ENCODE measurements at places on chromosomes 5 and 9. TPM values are rescaled to one million over a fixed set of nuclear protein-coding genes. Genes with fewer than 3 reads are reported as not detected.

DNA sequence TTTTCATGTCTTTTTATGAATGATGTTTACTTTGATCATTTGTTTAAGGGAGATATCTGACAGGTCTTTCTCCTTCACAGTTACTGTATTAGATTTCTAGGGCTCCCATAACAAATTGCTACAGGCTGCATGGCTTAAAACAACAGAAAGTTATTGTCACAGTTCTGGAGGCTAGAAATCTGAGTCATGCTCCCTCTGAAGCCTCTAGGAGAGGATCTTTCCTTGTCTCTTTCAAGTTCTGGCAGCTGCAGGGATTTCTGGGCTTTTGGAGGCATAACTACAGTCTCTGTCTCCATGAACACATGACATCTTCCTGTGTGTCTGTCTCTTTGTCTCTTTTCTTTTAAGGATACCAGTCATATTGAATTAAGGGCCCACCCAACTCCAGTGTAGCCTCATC, 557.3 kb upstream of the SEMA6A start:
- H3K27me3 ChIP-seq = no peaks in the 10 kb centered on the region
- DNase-seq = no peak
- no peak overlapping the region for H3K27ac ChIP-seq
- no peak overlapping the region for H3K4me3 ChIP-seq
- H3K36me3 ChIP-seq = no peaks in the 10 kb centered on the region

DNA sequence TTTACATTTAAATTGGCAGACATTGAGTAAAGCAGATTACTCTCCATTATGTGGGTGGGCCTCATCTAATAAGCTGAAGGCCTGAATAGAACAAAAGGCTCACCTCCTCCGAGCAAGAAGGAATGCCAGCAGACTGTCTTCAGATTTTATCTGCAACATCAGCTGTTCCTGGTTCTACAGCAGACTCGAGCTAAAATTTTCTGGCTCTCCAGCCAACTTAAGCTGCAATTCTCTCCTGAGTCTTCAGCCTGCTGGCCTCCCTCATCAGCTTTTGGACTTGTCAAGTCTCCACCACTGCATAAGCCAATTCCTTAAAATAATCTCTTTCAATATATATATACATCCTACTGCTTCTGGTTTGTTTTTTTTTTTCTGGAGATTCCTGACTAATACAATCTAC, 12.5 kb downstream of the TRPM3 start:
- H3K27ac ChIP-seq = no peak overlapping the region
- H3K36me3 ChIP-seq = no peaks in the 10 kb centered on the region
- DNase-seq = no peak
- H3K4me3 ChIP-seq = no peak overlapping the region
- H3K27me3 ChIP-seq = no peaks in the 10 kb centered on the region

DNA sequence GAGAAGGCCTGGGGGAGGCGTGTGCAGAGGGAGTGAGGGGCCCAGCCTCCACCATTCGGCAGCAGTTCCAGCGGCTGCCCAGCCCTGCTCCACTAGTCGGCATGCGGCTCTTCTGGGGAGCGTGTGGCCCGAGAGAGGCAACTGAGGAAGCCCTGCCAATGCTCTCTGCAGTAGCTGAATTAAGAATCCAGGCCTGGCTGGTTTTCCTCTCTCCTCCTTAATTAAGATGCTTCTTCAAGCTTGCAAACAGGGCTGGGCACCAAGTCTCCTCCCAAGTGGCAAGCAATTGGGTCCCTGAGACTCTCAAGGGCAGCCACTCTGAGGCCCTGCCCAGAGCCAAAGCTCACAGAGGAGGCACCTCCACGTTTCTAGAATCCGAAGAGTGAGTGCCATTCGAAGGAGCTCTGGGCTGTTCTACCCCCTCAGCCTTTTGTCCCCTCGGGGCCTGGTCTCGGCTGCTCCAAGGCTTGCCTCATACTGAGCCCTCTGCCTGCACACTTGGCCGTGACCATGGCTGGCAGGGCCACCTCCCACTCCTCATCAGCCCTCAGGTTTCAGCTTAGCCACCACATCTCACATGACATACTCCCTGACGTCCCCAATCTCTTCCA, 75.4 kb upstream of the LRRTM2 start:
- no peaks in the 10 kb centered on the region for H3K27me3 ChIP-seq
- DNase-seq = no peak

GRCh38 chr9:81595887-81596543, 93.3 kb downstream of the TLE1 start:
- H3K4me3 ChIP-seq = no peak overlapping the region
- H3K27me3 ChIP-seq = no peaks in the 10 kb centered on the region
- DNase-seq = no peak
- H3K4me1 ChIP-seq = no peaks in the 10 kb centered on the region
- H3K27ac ChIP-seq = no peak overlapping the region

DNA sequence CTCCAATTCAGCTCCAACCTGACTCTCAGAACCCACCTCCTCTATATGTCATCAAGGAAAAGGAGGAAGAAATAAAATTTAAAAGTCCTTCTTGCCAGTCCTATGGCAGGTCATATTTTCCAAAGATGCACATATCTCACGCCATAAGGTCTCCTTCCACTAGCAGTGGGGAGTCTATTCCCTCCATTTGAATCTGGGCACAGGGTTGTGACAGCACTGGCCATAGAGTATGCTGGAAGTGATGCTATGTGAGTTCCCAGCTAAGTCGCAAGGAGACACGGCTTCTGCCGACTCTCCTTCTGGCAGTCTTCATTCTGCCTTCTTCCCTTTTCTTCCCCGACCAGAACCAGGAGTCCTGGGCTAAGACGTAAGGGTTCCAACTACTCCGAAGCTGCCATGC, 883.9 kb upstream of the DMAC1 start:
- no peaks in the 10 kb centered on the region for H3K36me3 ChIP-seq
- H3K4me3 ChIP-seq = no peak overlapping the region
- no peak overlapping the region for H3K27ac ChIP-seq
- H3K4me1 ChIP-seq = no peaks in the 10 kb centered on the region
- H3K27me3 ChIP-seq = no peaks in the 10 kb centered on the region

GRCh38 chr9:126395439-126396212, 69.0 kb downstream of the MVB12B start:
- no peaks in the 10 kb centered on the region for H3K36me3 ChIP-seq
- no peak for DNase-seq
- no peak overlapping the region for H3K4me3 ChIP-seq
- no peaks in the 10 kb centered on the region for H3K27me3 ChIP-seq
- peaks cover 28% of the 10 kb centered on the region for H3K4me1 ChIP-seq
- H3K27ac ChIP-seq = no peak overlapping the region

- H3K4me1 ChIP-seq = no peaks in the 10 kb centered on the region
- no peaks in the 10 kb centered on the region for H3K27me3 ChIP-seq
- H3K4me3 ChIP-seq = no peak overlapping the region
- no peaks in the 10 kb centered on the region for H3K36me3 ChIP-seq
- DNase-seq = no peak
These were observed 416.4 kb upstream of the IRX1 start for GRCh38 chr5:3179220-3179619.

GRCh38 chr5:150460781-150461180, 11.2 kb upstream of the RPS14 start:
- peaks cover 30% of the 10 kb centered on the region for H3K4me1 ChIP-seq
- H3K27me3 ChIP-seq = no peaks in the 10 kb centered on the region
- no peak overlapping the region for H3K27ac ChIP-seq
- no peaks in the 10 kb centered on the region for H3K36me3 ChIP-seq

- no peak overlapping the region for H3K27ac ChIP-seq
- H3K36me3 ChIP-seq = no peaks in the 10 kb centered on the region
- DNase-seq = no peak
- H3K4me3 ChIP-seq = no peak overlapping the region
These were observed 315.2 kb downstream of the PSAT1 start for GRCh38 chr9:78612091-78612490.

- H3K27me3 ChIP-seq = no peaks in the 10 kb centered on the region
- no peak for DNase-seq
- no peak overlapping the region for H3K4me3 ChIP-seq
- no peak overlapping the region for H3K27ac ChIP-seq
- no peaks in the 10 kb centered on the region for H3K4me1 ChIP-seq
These were observed 533.0 kb downstream of the BNC2 start for GRCh38 chr9:16337322-16338029.

DNA sequence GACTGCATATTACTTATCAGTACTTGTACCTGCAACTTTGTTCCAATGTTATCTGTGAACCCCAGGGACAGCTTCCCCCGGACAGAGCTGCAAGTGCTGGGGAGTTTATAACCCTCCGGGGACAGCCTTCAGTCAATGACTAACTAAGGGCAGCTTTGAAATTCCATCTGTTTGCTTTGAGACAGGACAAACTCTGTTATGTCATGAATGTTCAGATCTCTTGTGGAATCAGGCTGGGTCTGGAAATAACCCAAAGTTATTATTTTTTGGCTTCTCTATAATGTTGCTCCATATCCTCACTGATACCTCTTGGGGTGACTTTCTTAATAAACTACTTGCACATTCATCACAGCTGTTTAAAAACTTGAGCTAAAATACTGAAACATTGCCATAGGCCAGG, 617.5 kb upstream of the TLE4 start:
- H3K27me3 ChIP-seq = no peaks in the 10 kb centered on the region
- no peaks in the 10 kb centered on the region for H3K4me1 ChIP-seq
- no peak overlapping the region for H3K27ac ChIP-seq
- no peak overlapping the region for H3K4me3 ChIP-seq
- no peaks in the 10 kb centered on the region for H3K36me3 ChIP-seq

DNA sequence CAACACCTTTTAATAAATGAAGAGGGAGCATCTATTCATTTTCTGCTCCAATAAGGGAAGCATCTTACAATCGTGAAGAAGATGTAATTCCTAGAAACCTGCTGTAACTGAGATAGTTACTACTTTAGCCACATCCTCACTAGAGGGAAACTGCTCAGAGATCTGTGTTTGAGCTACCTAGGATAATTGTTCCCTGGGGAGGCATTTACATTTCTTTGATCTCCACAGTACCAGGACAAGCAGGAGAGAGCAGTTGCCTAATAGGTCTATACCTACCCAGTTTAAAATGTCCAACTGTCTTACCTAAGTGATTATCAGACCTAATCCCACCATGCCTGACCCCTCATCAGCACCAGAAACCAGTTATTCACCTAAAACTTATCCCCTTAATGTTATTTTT, 196.9 kb downstream of the TUSC1 start:
- no peaks in the 10 kb centered on the region for H3K4me1 ChIP-seq
- no peak overlapping the region for H3K4me3 ChIP-seq
- no peaks in the 10 kb centered on the region for H3K27me3 ChIP-seq
- no peak for DNase-seq
- H3K36me3 ChIP-seq = no peaks in the 10 kb centered on the region

DNA sequence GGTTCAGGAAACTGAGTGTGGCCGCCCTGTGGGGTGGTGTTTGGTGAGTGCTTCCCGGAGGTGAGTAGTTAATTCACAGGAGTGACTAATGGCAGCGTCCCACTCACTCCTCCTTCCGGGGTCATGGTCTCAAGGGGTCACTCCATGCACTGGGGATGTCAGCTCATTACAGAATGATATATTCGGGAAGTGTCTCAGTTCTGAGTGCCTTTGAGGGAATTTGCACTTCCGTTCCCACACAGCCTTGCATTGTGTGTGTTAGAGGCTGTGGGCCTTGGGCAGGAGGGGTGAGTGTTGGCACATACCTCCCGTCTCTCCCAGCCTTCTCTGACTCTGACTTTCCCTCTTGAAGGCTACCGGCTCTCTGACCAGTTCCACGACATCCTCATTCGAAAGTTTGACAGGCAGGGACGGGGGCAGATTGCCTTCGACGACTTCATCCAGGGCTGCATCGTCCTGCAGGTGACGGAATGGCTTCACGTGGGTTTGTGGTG, 10.5 kb upstream of the AHRR start:
- H3K4me3 ChIP-seq = no peak overlapping the region
- H3K36me3 ChIP-seq = no peaks in the 10 kb centered on the region
- no peaks in the 10 kb centered on the region for H3K4me1 ChIP-seq

- peaks cover 33% of the 10 kb centered on the region for H3K4me1 ChIP-seq
- no peaks in the 10 kb centered on the region for H3K27me3 ChIP-seq
- peak within 1 kb of the TSS; percentile 98 for H3K27ac ChIP-seq
- H3K36me3 ChIP-seq = peaks cover 14% of the 10 kb centered on the region
- peak; percentile 86 for DNase-seq
- peak within 1 kb of the TSS; percentile 98 for H3K4me3 ChIP-seq
These were observed at the start of gene NIPBL for GRCh38 chr5:36876299-36876964. Gene NIPBL, plus strand, starts transcription at chr5:36876769. Its CDS starts 76,928 bp downstream, at chr5:36953697.

DNA sequence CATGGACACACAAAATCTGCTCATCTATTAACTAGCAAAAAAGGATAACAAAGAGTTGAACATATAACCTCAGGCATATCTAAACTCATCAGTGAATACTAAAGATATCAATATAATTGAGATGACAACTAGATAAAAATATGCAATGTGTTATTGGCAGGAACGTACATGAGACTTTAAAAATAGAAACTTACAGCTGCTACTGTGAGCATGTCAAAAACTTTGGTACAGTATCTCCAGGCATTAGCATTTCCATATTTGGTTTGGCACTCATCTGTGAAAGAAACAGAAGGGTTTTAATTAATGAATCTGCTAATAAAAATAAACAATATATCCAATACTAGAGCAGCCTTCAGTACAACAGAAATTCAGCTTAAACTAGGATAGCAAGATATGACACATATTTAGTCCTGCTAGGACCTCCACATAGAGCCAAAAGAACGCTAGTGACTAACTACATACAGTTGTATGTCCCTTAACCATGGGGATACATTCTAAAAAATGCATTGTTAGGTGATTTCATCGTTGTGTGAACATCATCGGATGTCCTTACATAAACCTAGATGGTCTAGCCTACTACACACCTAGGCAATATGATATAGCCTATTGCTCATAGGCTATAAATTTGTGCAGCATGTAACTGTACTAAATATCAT, 10.5 kb upstream of the SCAI start:
- H3K36me3 ChIP-seq = peaks cover 3% of the 10 kb centered on the region
- no peaks in the 10 kb centered on the region for H3K4me1 ChIP-seq
- no peak for DNase-seq
- H3K27me3 ChIP-seq = no peaks in the 10 kb centered on the region
- no peak overlapping the region for H3K27ac ChIP-seq
- no peak overlapping the region for H3K4me3 ChIP-seq

- no peak overlapping the region for H3K4me3 ChIP-seq
- no peaks in the 10 kb centered on the region for H3K27me3 ChIP-seq
- no peak for DNase-seq
- H3K36me3 ChIP-seq = no peaks in the 10 kb centered on the region
- no peak overlapping the region for H3K27ac ChIP-seq
- no peaks in the 10 kb centered on the region for H3K4me1 ChIP-seq
These were observed 180.6 kb downstream of the PLK2 start for GRCh38 chr5:58279259-58279658.

DNA sequence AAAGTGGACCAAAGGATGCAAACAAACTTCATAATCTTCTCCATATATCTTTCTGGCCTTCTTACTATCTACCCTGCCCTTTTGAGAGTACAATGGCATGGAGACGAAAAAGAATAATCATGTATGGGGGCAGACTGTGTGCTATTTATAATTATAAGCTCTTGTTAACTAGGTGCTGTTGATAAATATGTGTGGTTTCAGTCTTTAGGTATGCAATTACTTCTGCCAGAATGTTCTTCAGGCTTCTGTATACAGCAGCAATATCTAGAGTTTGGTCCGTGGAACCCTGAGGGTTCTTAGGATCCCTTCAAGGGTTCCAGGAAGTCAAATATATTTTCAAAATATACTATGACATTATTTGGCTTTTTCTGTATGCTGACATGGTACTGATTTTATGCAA, 20.5 kb upstream of the PRR16 start:
- H3K4me1 ChIP-seq = no peaks in the 10 kb centered on the region
- no peak for DNase-seq
- no peaks in the 10 kb centered on the region for H3K36me3 ChIP-seq
- no peak overlapping the region for H3K4me3 ChIP-seq
- H3K27me3 ChIP-seq = no peaks in the 10 kb centered on the region

The PKD2L2 gene
- 0.46 TPM for total RNA-seq

The CARTPT gene
- total RNA-seq = not detected

The CCDC180 gene
- 14.5 TPM for total RNA-seq

The ACTBL2 gene
- not detected for total RNA-seq

The LRRC19 gene
- not detected for total RNA-seq

Measured in naive thymus-derived CD4-positive, alpha-beta T cell (primary cell).